Hippocampal formation (tissue), 2 donors: ENCODE measurements at places on chromosomes 11 and 22.

DNA sequence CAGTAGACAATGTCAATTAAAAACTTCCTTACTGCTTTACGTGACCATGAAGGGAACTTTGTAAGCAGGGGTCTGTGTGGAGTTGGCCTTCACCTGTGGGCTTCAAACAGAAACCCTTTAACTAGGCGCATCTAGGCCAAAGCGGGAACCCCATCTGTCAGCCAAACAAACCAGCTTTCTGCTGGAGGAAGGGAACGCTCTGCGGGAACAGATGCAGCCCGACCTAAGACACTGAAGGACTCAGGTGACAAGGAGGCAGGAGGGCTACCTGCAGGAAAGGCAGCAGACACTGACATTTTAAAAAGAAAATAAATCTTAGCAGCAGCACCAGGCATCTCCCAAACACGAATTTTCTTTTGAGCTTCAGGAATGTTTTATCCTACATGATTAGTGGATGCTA is 78.4 kb downstream of the CADM1 start:
- no peak for DNase-seq

DNA sequence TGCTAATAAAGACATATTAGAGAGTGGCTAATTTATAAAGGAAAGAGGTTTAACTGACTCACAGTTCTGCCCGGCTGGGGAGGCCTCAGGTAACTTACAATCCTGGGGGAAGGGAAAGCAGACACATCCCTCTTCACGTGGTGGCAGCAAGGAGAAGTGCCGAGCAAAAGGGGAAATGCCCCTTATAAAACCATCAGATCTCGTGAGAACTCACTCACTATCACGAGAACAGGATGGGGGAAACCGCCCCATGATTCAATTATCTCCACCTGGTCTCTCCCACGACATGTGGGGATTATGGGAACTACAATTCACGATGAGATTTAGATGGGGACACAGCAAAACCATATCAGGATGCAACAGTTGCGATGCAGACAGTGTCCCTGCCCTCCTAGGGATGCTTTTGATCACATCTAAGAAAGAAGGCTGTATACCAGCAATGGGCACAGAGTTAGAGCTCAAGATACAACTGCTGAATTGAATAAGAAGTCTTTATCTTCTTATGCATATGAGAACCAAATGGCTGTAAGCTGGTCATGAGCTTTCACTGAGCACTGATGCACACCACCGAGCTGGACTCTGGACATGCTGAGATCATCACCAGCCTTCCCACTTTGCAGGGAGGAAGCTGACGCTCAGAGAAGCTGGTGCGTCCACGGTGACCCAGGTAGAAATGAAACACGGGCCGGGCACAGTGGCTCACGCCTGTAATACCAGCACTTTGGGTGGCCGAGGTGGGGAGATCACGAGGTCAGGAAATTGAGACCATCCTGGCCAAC is 255.2 kb downstream of the MN1 start:
- no peak for DNase-seq

DNA sequence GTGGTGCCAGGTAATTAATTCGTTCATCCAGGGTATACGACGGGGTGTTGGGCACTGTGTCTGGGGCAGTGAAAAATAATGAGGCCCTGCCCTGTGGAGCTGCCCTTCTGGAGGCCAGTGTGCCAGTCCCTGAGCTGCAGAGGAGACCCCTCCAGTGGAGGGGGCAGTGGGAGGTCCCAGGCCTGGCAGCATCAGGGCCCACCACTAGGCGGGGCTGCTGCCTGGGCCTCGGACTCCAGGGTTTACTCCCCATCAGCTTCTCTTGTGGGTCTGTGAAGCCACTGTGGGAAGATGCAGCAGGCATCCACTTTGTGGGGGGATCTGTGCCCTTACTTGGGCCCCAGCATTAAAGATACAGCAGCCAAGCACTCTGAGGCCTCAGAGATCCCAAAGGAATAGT is 17.4 kb upstream of the TMPRSS6 start:
- no peak for DNase-seq

GRCh38 chr11:118412921-118413320 is 11.5 kb downstream of the ATP5MG start:
- DNase-seq: no peak

GRCh38 chr11:127890030-127890615 is 697.2 kb downstream of the ETS1 start:
- no peak for DNase-seq

GRCh38 chr11:45725776-45726492 is 60.5 kb upstream of the CHST1 start:
- DNase-seq: no peak

- DNase-seq: no peak
Measured at GRCh38 chr22:47168900-47169800, 406.7 kb downstream of the TBC1D22A start.

- DNase-seq: no peak
Measured at GRCh38 chr11:121618516-121618915, 165.7 kb upstream of the SORL1-AS1 start.

DNA sequence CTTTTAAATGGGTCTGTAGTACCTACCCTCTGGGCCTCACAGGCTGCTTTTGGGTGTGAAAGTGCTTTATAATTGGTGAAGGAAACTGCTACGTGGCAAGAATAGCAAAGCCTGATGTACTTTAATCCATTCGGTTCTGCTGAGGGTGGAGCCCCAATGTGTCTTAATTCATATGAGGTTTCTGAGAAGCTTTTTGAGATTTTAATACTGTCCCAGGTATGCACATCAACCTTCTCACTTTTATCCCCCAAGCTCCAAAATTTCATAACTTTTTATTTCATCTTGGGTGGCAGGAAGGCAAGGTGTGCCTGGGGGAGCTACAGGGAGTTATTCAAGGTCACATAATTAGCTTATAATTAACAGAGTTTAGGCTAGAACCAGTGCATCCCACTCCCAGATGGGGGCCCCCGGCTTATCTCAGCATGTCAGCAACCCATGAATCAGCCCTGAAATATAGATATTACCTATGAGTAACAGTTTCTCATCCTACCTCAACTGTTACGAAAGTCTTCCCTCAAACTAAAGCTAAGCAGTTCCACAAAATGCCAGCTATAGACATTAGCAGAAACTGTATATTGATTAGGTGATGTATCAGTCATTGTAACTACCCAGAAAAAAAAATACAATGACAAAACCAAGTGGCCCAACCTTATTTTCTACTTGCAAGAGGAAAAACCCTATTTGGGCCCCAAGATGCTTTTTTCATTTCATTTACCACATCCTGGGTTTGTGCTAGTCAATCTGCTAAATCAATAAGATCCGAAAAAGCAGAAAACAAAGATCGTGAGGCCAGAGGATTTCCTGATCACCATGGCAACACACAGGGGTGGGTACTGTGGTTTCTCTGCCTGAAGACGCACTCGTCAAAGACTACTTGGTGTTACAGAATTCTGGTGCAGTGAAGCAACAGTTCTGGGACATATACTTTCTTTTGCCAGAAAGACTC is 26.7 kb downstream of the CD44 start:
- no peak for DNase-seq

DNA sequence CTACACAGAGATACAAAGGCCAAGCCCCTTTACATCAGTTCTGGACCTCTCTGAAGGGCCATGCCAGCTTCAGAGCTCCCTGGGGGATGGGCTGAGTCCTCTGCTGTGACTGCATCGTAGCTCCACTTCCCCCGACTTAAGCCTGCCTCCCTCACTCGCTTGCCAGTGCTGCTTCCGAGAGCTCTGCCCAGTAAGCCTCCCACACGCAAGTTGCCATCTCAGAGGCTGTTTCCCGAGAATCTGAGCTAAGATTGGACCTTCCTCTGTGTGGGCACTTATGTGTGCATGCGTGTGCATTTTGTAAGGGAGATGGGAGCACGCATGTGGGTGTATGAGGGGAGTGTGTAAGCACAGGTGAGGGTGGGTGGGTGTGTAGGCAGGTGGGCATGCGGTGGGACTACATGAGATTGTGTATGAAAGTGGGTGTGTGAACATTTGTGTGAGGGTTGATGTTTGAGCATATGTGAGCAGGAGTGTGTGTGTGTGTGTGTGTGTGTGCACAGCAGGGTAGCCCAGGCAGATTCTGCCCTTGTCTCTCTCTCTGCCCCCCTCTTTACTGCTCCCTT is 163.0 kb upstream of the SYT13 start:
- peak; percentile 24 for DNase-seq

DNA sequence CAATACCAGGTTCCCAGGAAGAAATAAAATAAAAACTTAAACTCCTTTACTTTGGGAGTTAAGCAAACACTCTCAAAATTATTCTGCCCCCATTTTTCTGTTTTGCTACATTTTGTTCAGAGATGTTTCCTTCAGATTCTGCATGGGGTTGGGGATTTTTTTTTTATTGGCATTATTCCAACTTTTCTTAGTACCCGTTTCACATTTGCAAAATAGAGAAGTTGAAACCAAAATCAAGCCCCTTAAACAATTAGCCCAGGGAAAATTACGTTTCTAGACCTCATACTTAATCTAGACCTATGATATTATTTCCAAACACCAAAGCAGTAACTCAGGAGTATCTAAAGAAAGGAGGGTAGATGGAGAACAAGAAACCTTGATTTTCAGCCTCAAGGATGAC is 20.6 kb upstream of the MS4A7 start:
- no peak for DNase-seq

GRCh38 chr11:128630367-128631230 is 43.2 kb upstream of the ETS1 start:
- peak; percentile 60 for DNase-seq

GRCh38 chr11:66187453-66187852 is 81.0 kb upstream of the RAB1B start:
- no peak for DNase-seq

GRCh38 chr11:58958500-58958899 is 19.2 kb downstream of the GLYATL1 start:
- no peak for DNase-seq

DNA sequence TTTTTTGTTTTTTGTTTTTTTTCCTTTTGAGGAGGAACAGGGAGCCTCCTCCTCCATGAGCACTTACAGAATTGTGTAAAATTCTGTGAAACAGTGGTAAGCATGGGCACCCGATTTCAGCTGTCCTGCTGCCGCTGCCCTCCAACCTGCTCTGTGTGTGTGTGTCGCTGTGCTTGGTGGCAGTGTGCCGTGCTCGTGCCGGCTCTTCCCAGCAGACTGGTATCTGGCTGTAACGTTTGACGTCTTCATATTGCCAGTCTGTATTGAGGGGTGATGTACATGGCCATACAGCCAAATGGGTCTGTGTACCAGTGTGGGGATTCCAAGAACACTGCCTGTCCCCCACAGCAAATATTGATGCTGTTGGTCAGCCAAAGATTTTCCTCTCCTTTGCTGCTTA is 97.1 kb downstream of the CWC15 start:
- DNase-seq: no peak

GRCh38 chr11:78993802-78994430 is 419.3 kb upstream of the NARS2 start:
- no peak for DNase-seq

DNA sequence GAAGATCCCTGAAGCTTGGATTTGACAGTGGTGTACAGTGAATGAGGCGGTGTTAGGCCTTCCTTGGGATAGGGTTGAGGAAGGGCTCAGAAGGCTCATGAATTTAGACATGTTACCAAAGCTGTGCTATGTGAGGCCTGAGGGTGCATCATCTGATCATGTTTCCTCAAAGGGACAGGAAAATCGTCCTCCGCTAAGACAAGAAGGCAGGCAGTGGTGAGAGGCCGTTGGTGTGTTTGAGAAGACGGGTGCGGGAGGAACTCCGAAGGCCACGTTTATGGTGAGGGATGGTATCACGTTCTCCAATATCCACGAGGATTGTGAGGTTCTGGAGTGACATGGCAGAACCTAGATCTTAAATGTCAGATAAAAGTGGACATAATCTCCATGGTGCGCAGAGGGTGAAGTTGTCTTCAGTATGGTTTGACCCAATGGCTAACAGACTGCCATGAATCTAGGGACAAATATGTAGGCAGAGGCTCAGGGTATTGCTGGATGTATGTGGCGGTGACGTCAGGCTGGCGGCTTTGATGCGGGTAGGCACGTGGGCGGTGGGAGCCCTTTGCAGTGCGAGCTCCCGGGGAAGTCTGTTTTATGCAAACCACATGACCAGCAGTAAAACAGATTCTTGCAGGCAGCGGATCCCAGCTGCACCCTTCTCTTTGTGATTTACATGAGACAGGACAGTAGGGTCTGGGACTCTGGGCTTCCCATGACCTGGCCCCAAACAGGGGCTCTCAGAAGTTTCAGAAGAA is 242.3 kb upstream of the B3GAT1 start:
- no peak for DNase-seq

DNA sequence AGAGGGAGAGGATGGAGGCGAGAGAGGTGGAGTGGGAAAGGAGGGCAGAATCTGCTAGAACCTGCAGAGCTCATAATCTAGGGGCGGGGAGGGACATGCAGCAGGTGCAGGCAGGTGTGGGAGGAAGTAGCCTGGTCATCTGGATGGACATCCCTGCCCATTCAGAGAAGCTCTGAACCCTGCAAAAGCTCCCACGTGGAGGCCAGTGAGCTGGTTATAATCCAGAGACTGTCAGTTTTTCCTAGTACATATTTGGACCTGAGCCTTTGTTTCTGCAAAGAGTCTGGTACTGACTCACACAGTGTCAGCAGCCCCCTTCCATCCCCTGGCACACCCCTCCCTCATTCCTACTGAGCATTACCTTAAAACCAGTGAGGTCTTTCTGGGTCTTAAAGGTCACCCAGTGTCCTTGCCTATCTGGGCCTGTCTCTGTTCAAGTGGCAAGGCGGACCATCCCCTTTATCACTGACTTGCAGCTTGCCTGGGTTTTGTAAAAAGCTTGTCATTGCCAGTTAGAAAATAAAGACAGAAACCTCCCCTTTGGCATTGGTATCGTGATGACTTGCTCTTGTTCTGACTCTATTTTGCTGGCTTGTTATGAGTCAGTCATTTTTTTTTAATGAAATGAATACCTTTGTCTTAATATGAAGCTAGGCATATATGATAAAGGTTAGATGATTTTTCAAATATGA is 26.1 kb downstream of the PTPRJ start:
- DNase-seq: no peak

- DNase-seq: no peak
Measured at GRCh38 chr11:78653294-78653909, 78.7 kb upstream of the NARS2 start.

GRCh38 chr22:33962409-33962808 is 42.1 kb upstream of the LARGE1 start:
- DNase-seq: no peak

- DNase-seq: no peak
Measured at GRCh38 chr11:45761659-45762058, 43.3 kb upstream of the SLC35C1 start.

- no peak for DNase-seq
Measured at GRCh38 chr11:122170815-122171475, 54.9 kb upstream of the BLID start.

- DNase-seq: no peak
Measured at GRCh38 chr11:71154261-71154805, 98.0 kb downstream of the SHANK2 start.

GRCh38 chr11:128775468-128775867 is 81.6 kb downstream of the FLI1 start:
- no peak for DNase-seq

DNA sequence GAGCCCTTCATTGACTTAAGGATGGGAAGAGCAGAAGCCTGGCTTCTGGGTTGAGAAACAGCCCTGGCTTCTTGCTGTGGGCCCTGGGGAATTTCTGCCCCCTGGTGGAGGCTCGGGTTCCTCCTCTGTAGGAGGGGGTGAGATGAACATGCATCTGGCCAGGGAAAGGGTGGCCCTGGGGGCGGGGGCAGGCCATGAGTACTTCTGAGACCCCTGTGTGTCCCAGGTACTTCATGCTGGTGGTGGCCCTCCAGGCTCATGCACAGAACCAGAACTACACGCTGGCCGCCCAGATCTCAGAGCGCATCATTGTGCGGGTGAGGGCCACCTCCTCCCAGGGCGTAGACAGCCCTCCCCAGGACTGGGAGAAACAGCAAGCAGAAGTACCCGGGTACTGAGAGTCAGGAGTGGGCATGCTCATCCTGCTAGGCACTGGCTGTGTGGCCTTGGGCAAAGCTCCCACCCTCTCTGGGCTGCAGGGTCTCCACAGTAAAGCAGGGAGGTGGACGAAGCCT is 15.8 kb downstream of the TMEM258 start:
- DNase-seq: peak; percentile 22
